ENCODE measurements at places on chromosomes 11 and 22. TPM values are rescaled to one million over a fixed set of nuclear protein-coding genes. Genes with fewer than 3 reads are reported as not detected.

GRCh38 chr11:64518928-64519327 lies 72.1 kb upstream of the SLC22A12 start:
- DNase-seq = no peak
- H3K4me3 ChIP-seq = no peak overlapping the region
- no peaks in the 10 kb centered on the region for H3K4me1 ChIP-seq
- no peak overlapping the region for H3K27ac ChIP-seq

- H3K27ac ChIP-seq = peak overlapping the region; percentile 90
- H3K36me3 ChIP-seq = no peaks in the 10 kb centered on the region
- H3K4me3 ChIP-seq = peak overlapping the region; percentile 21
- no peak for DNase-seq
- no peaks in the 10 kb centered on the region for H3K27me3 ChIP-seq
Measured at GRCh38 chr11:93117565-93117964, 80.2 kb downstream of the SLC36A4 start.

The HBB gene
- total RNA-seq = not detected

DNA sequence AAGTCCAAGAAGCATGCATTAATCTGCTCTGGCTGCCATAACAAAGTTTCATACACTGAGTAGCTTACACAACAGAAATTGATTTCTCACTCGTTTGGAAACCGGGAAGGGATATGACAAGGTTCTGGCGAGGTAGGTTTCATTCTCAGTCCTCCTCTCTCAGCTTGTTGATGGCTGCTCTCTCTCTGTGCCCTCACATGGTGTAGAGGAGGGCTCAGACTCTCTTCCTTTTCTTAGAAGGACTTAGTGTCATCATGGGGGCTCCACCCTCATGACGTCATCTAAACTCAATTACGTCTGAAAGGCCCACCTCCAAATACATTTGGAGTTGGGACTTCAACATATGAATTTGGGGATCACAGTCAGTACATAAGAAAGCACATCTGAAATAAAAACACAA lies 18.6 kb downstream of the GLYATL1 start:
- H3K4me1 ChIP-seq = no peaks in the 10 kb centered on the region
- H3K36me3 ChIP-seq = no peaks in the 10 kb centered on the region
- H3K4me3 ChIP-seq = no peak overlapping the region
- H3K27me3 ChIP-seq = peaks cover 3% of the 10 kb centered on the region
- H3K27ac ChIP-seq = no peak overlapping the region

GRCh38 chr11:3044004-3044403 lies 13.2 kb downstream of the CARS1 start:
- no peaks in the 10 kb centered on the region for H3K4me1 ChIP-seq
- no peak for DNase-seq
- H3K27ac ChIP-seq = no peak overlapping the region
- H3K36me3 ChIP-seq = no peaks in the 10 kb centered on the region
- no peaks in the 10 kb centered on the region for H3K27me3 ChIP-seq

GRCh38 chr11:47852053-47852452 lies 3.9 kb upstream of the NUP160 start:
- H3K4me3 ChIP-seq = no peak overlapping the region
- no peaks in the 10 kb centered on the region for H3K27me3 ChIP-seq
- H3K27ac ChIP-seq = no peak overlapping the region

The FAM168A gene
- 19.3 TPM for total RNA-seq

DNA sequence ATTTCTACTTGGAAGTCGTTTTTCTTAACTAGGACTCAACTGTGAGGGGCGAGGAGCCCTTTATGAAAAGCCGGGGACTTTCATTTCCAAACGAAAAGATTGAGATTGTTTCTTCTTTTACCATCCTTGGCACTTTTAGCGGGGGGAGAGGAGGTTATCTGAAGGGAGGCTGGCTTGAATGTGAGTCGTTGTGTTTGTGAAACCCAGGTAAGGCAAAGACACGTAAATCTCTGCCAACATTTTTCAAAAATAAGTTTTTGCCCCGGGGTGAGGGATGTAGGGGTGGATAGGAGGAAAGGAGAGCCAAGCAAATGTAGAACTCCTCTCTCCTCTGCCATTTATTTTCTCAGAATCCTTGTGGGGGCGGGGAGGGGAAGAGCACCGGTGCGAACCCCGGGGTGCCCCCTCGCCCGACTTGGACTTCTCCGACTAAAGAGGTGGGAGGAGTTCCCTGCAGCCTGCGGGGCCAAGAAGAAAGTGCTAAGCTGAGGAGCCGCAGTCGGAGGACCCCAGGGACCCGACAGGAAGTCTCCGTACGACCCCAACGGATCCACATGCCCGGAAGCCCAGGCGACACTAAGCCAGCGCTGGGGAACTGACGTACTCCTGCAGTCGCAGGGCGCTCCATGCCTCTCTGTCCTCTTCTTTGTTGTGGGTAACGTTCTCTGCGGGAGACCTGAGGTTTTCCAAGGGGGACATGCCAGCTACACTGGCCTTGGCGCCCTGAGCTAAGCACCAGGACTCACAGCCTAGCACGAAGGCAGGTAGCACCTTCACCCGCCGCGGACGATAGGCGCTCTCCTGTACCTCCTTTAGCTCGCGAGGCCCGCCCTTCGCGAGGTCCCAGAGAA lies 2.4 kb upstream of the WT1 start:
- H3K27ac ChIP-seq = no peak overlapping the region
- H3K36me3 ChIP-seq = no peaks in the 10 kb centered on the region
- H3K27me3 ChIP-seq = peaks cover 100% of the 10 kb centered on the region
- peaks cover 13% of the 10 kb centered on the region for H3K4me1 ChIP-seq
- DNase-seq = peak; percentile 70

GRCh38 chr11:116927163-116927974 lies 89.9 kb upstream of the APOA1 start:
- H3K4me1 ChIP-seq = peaks cover 15% of the 10 kb centered on the region
- no peak overlapping the region for H3K4me3 ChIP-seq
- no peaks in the 10 kb centered on the region for H3K36me3 ChIP-seq
- H3K27me3 ChIP-seq = no peaks in the 10 kb centered on the region
- H3K27ac ChIP-seq = no peak overlapping the region

GRCh38 chr11:115705200-115705599 lies 201.0 kb upstream of the CADM1 start:
- H3K27me3 ChIP-seq = no peaks in the 10 kb centered on the region
- H3K4me3 ChIP-seq = no peak overlapping the region
- no peaks in the 10 kb centered on the region for H3K36me3 ChIP-seq

DNA sequence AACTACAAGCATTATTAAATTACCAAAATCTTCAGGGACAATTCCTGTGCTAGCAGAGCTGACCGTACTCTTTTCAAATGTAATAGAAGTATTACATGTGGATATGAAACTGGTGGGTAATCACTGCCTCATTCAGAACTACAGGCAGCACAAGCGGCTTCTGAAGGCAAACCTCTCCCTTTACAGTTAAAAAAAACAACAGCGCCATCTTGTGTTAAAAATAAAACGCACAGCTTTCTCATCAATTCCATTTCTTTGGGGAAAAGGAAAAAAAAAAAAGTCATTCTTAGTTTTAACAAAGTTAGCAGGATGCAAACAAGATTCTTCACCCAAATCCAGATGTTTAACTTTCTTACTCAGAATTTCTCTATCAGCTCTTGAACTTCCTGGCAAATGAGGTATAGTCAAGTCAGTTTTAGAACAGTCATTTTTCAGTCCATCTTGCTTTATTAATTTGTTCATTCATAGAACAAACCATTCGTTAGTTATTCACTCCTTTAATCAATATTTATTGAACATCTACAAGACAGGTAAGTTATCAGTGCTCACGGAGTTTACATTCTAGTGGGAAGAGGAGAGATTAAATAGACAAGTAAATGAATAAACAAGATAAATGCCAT lies 331.8 kb upstream of the MPPED2 start:
- no peaks in the 10 kb centered on the region for H3K36me3 ChIP-seq
- no peak overlapping the region for H3K4me3 ChIP-seq
- H3K27ac ChIP-seq = no peak overlapping the region
- H3K27me3 ChIP-seq = no peaks in the 10 kb centered on the region
- DNase-seq = peak; percentile 75
- no peaks in the 10 kb centered on the region for H3K4me1 ChIP-seq

The DRD2 gene
- total RNA-seq = 0.21 TPM

DNA sequence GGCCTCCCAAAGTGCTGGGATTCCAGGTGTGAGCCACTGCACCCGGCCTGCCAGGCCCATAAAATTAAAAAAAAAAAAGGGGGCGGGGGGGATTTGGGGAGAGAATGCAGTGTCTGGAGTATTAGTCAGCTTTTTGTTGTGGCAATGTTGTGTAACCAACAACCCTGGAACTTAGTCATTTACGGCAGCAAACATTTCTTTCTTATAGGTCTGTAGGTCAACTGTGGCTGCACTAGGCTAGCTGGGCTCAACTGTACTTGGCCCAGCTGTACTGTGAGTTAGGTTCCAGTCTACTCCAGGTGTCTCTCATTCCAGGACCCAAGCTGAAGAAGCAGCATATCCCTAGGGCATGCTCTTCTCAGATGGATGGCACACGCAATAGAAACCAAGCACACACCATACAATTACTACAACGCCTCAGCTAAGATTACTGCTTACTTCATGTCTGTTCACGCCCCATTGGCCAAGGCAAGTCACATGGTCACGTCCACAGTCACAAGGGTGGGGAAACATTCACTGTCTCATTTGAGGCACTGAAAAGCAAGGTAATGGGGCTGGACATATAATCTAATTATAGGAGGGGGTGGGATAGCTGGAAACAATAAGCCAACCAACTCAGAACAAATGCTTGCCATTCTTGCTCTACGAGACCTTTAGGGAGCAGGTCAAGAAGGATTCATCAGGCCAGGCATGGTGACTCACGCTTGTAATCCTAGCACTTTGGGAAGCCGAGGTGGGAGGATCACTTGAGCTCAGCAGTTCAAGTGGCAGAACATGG lies 10.4 kb upstream of the SPINDOC start:
- no peak overlapping the region for H3K27ac ChIP-seq
- H3K4me3 ChIP-seq = no peak overlapping the region
- no peaks in the 10 kb centered on the region for H3K36me3 ChIP-seq
- H3K27me3 ChIP-seq = no peaks in the 10 kb centered on the region
- no peak for DNase-seq
- H3K4me1 ChIP-seq = no peaks in the 10 kb centered on the region

- no peaks in the 10 kb centered on the region for H3K27me3 ChIP-seq
- H3K4me1 ChIP-seq = no peaks in the 10 kb centered on the region
- no peak overlapping the region for H3K27ac ChIP-seq
- H3K36me3 ChIP-seq = no peaks in the 10 kb centered on the region
Measured at GRCh38 chr11:1195682-1196515, 27.0 kb upstream of the MUC5B start.

All from neural progenitor cell (in vitro differentiated cells).